LNCaP clone FGC (cell line): ENCODE measurements at places on chromosomes 5 and 9.

DNA sequence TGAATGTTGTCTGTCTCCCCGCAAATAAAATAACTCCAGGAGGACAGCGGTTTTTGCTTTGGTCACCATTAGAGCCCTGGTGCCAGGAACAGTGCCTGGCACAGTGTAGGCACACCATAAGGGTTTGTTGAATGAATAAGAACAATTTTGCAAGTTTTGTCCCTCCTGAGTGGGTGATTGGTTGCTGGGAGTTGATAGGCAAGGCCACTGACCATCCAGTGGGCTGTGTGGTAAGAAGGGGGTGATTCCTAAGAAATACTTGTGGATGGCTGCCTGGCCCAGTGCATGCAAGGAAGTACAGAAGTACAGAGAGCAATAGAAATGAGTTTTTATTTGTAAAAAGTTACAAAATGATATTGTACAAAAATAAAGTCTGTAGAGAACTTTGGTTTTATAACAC is 27.5 kb downstream of the GDNF start:
- DNase-seq = no peak

- DNase-seq = no peak
Observed at GRCh38 chr9:125601961-125602360, 105.0 kb downstream of the MAPKAP1 start.

DNA sequence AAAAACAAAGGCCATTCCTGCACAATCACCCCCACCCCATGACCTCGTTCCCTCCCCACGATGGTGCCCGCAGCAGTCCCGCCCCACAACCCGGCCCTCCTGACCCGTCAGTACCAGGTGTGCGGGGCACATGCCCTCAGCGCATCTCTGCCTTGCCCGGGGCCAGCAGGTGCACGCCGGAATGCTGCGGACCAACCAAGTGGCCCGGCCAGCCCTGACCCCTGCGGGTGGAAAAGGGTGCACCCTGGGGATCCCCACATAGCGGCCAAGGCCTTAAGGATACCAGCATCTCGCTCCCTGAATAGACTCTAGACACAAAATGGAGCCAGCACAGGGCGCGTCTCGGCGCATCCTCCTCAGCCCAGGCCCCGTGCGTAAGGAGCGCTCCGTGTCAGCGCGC is 6.0 kb downstream of the SFXN1 start:
- no peak for DNase-seq

DNA sequence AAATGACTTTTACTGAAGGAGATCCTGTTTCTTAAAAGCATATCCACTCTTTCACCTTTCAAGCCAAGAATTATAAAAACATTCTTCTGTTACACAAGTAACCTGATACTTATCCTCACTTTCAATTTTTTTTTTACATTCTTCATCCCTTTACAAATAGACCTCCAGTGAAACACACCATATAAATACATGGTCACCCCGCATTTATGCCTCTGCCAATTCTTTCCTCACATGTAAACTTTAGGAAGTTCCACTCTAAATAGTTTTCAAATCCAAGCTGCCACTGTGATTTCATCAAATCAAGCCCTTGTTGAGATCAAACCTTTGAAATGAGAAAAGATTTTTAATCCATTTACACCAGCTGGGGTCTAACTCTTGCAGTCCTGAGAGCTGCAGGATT is 40.0 kb downstream of the GAS1 start:
- DNase-seq = no peak

DNA sequence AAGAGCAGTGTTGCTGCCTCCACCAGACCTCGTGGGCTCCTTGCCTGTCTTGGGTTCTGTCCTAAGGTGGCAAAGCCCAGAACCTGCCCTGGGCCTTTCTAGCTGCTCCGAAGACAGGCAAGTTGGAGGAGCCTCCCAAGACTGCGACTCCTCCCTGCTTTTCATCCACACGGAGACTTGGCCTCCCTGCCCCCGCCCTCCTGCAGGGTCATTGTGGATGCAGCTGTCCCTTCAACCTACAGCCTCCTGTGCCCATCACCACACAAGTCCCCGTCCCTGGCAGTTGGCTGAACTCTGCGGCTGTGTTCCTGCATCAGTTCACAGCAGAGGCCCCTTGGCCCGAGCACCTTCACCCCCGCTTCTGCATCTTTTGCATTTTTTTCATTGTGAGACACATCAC is 59.2 kb downstream of the WNK2 start:
- DNase-seq = no peak

DNA sequence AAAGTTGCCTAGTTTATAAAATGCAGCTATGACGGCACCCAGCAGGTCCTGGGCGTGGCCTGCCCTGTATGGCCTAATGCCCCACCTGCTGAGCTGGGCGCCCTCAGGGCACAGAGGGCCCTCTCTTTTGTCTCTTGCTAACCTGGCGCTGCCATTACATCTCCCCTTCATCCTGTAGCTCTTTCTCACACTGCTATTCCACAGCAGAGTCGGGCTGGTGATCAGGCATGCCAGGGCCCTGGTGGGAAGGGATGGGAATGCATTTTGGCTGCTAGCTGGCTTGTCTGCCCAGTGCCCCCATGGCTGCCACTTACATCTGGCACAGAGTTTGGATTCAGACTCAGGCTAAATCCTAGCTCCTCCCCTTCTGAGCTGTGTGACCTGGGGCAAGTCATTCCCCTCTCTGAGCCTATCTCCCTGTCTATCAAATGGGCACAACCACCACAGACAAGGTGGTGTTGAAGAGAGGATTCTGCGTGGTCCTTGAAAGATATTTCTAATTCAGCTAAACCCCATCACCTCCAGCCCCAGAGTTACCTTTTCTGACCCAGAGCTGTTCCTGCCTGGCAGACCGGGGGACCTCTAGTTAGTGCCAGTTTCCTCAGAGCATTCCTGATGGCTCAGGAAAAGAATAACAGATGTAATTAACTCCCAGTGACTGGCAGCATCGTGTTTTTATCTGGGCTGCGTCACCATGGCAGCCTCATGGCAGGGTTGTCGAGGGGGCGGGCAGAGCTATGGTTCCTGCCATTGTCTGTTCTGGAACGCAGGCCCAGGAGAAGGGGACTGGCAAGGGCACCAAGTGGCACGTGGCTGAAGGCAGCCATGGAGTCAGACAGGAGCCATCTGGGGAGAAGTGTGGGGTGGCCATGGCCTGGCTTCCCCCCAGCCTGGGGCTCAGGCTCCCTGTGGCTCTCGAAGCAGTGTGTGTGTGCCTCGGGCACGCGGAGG is 6.3 kb downstream of the PRR7 start:
- DNase-seq = no peak

DNA sequence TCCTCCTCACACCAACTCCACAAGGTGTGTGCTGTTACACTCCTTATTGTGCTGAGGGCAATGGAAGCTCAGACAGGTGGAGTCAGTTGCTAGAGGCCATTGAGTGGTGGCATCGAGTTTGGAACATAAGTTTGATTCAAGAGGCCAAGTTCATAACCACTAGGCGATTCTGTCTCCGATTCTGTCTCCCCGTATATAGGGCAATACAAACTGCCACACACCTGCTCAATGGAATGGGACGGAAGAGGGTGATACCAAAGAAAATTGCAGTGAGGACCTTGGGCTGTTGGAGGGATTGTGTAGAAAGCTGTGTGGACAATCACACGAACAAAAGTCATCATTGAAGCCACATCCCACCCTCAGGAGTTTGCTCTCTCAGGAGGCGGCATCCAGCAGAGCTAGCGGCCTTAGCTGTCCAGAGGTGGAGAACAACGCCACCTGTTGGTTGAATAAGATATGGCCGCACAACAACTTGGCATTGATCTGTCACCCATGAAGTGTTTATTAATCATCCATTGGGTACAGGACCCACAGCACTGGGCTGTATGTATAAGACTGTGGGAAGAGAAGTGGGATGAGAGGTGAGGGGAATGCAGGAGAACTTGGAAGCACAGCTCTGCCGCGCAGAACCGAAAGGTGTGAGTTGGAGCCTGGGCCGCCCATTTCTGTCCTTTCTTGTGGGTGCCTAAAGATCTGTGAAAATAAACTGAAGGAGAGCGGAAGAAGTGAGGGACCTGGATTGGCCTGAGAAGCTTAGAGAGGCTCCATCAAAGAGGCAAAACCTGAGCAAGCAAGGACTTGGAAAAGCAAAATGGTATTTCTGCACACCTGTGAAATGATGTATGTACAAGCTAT is 16.1 kb upstream of the NEUROG1 start:
- DNase-seq = peak; percentile 56

DNA sequence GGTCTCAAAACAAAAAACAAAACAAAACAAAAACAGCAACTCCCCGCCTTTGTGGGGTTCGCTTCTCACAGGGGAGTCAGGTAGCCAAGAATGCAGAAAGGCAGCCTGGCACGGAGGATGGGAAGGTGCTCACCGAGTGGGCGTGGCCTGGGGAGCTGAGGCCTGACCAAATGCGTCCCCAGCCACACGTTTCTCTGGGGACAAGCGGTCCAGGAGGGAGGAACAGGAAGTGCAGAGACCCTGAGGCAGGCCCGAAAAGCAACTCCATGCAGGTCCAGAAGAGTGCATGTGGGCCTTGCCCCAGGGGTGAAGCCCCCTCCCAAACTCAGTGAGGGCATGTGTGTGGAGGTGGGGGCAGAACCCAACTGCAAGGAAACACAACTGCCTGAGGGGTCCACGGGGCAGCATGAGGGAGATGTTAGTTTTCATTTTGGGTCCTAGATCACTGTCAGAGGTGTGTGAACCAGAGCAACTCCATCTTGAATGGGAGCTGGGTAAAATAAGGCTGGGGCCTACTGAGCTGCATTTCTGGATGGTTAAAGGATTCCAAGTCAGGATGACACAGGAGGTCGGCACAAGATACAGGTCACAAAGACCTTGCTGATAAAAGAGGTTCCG is 2.6 kb upstream of the UAP1L1 start:
- DNase-seq = no peak

GRCh38 chr5:627840-628239 is 15.7 kb downstream of the CEP72 start:
- DNase-seq = no peak

GRCh38 chr5:72369301-72369700 is 49.1 kb downstream of the PTCD2 start:
- no peak for DNase-seq

GRCh38 chr5:84384604-84385575 is at the start of gene EDIL3:
EDIL3 (minus strand) TSS chr5:84384880; CDS start chr5:84384374, 506 bp downstream.
- DNase-seq = no peak

DNA sequence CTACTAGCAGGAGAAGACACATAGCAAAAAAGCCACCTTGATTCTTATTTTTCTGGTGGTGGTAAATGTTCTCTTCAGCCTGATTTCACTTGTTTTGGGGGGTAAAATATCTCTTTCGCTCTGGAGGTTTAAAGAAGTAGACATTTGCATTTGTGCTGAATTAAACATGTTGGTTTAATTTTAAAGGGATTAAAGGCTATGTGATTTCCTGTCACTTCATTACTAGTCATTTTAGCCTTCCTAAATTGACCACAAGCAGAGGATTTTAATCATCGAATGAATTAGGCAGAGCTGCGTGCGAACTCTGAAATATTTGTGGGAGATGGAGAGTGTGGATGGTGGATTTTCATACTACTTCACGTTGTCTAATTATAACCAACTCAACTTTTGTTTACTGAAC is 4.8 kb downstream of the RASGRF2 start:
- no peak for DNase-seq

DNA sequence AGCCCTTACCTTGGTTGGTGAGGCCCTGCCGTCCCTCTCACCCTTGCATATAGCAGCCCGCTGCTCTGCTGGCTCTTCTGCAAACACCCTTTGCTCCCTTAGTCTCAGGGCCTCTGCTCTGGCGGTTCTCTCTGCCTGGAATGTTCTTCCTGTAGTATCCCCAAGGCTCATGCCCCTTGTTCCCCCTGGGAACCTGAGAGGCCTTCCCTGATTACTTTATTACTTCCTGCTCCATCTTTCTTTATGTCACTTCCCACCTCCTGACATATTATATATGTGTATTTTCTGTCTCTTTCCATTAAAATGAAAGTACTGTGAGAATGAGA is 73.9 kb upstream of the SPRY4 start:
- no peak for DNase-seq

GRCh38 chr5:130109152-130109551 is 204.9 kb downstream of the CHSY3 start:
- DNase-seq = no peak

GRCh38 chr9:132957805-132958204 is 13.4 kb upstream of the TSC1 start:
- no peak for DNase-seq

DNA sequence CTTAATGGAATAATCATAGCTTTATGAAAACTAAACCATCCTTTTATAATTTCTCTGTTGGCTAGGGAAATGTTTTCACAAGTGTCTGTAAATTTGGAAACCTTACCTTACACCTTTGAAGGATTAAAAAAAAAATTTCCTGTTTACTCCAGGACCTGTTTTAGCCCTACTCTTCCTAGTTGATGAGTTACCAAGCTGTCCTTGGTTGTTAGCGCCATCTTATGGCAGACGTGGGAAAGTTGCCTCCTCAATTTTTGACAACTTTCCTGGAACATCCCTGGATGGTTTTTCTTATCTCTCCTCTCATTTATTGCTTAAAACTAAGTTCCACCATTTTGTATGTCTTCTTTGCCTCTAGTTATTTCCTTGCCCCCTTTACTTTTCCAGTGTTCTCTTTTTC is 25.7 kb downstream of the ZSWIM6 start:
- no peak for DNase-seq

GRCh38 chr5:177195307-177195952 is 61.9 kb downstream of the NSD1 start:
- no peak for DNase-seq

DNA sequence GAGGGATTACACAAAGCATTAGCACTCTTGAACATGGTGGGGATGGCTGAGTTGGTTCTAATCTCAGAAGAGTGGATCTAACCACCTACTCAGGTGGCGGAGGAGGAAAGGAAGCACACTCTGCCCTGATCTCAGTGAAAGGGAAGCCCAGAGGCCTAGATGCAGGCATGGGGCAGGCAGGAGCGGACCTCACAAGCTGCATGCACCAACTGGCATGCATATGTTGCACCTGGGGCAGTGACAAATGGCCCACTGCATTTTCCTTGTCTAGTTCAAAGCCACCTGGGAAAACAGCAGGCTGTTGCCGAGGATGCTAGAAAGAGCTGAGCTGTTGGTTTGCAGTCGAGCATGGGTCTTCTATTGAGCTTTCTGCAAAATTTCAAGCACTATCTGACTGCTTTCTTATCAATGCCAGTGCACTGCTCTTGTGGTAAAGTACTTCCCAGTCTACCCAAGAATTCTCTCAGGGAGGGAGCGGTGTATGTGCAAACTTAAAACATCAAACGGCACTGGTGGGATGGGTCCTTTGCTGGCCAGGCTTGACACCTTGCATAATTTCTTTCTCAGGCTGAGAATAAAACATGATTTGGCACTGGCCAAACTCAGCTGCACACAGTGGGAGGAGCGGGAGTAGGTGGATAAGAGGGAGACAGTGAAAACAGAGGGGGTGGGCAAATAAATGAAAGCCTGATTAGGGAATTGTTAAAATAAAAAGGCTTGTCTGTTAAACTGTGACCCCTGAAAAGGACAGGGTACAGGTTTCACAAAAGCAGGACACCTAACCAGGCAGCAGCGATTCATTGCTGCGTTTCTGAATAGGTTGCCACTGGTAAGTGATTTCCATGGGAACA is 108.9 kb downstream of the MARCHF3 start:
- no peak for DNase-seq

GRCh38 chr5:44538797-44539601 is 149.8 kb upstream of the FGF10 start:
- peak; percentile 79 for DNase-seq

- no peak for DNase-seq
Observed at GRCh38 chr5:113147101-113147508, 170.5 kb downstream of the DCP2 start.

- no peak for DNase-seq
Observed at GRCh38 chr9:70147651-70148050, 104.0 kb downstream of the MAMDC2 start.
